ENCODE measurements at places on chromosomes 1 and 21.

GRCh38 chr1:233381806-233382205, 54.3 kb downstream of the MAP3K21 start:
- DNase-seq: no peak

DNA sequence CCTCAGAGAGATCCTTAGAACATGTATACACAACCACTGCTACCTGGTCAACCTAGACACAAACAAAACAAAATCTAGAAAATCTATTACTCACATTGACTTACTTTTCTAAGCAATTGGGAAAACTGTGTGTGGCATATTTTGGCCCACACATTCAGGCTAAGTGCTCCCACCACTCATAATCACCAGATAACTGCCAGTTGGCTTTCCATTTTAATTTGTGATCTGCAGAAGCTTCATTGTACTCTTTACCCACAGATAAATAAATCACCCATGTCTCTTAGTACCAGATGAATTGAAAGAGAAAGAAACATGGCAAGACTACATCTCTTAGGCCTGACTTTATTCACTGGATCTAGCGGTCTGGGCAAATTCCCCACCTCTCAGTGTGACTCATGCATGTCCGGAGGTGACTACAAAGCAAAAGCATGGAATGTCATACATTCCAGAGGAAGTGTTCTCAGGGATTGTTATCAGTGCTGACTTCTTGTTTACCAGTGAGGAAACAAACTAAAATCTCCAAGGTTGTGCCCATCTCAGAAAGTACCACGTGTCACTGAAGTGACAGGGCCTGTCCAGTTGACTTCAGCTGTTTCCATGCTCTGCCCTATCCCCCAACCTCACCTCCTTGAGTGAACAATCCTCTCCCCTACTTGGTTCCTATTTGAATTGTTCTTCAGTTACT, 52.4 kb upstream of the BCL10 start:
- no peak for DNase-seq

GRCh38 chr1:89810302-89810701, 10.5 kb upstream of the LRRC8D start:
- no peak for DNase-seq

- no peak for DNase-seq
Measured at GRCh38 chr1:198671136-198671535, 32.3 kb downstream of the PTPRC start.

GRCh38 chr21:29175408-29176134, 45.1 kb downstream of the MAP3K7CL start:
- DNase-seq: no peak

DNA sequence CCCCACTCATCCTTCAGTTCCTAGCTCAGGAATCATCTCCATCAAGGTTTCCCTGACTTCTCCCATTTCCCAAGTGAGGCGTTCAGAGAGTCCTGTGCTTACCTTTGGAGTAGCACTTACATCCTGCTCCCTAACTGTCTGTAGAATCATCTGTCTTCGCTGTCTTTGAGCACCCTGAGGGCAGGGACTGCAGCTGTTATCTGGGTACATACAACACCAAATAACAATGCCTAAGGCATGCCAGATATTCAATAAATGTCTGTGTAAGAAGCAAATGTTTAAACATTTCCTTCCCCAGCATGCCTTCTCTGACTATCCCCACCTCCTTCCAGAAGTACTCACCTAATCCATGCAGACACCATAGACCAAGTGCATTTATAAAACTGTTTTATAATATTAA, 65.4 kb downstream of the JAK1 start:
- no peak for DNase-seq

DNA sequence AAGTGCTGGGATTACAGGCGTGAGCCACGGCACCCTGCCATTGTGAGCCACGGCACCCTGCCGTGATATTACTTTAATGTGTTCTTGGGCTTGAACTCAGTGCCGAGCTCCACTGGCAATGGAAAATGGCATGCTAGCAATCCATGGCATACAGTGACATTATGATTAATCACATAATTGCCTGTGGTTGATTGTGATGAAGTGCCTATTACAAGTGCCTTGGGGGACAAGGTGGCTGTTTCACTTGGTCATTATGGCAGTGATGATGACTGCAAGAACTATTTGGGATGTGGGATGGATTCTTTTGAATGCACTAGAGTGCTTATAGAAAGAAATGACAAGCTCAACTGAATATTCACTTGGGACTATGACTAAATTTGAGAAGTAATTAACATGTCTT, 22.3 kb upstream of the HPCAL4 start:
- no peak for DNase-seq

DNA sequence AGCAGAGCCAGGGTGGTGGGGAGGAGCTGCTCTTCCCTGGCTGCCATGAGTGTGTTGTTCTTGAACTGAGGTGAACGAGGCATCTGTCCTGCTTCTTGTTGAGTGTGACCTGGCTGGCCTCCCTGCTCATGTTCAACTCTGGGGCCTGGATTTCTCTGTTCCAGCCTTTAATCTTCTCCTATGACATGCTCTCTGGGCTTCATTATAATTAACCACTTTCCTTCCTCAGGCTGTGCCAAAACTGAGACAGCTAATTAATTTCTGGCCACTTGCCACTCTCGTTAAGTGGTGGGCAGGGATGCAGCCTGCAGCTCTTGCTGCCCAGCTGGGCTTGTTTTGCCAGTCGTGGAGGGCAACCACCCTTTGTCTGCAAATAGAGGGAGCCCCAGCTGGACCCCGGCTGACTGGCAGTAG, 23.3 kb downstream of the OPRD1 start:
- no peak for DNase-seq

DNA sequence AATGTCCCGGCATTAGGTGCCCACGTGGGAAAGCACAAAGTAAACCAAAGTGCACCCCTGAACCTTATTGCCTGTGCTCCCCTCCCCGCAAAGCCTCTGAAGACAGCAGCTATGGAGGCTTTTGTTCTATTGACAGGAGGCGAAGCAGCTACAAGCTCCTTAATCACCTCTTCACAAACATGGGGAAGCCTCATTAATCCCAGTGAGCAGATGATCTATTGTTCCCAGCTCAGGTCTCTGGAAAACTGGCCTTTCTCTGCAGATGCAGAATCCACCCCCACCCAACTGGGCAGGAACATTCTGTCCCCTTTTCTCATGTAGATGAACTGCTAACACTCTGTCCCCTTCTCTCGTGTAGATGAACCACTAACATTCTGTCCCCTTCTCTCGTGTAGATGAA, 190.5 kb upstream of the CSF3R start:
- no peak for DNase-seq
